ENCODE measurements at places on chromosomes 13 and 19.

GRCh38 chr13:41851351-41851750 is 109.6 kb downstream of the VWA8 start:
- no peak overlapping the region for H3K4me3 ChIP-seq
- H3K27me3 ChIP-seq = no peaks in the 10 kb centered on the region
- no peaks in the 10 kb centered on the region for H3K36me3 ChIP-seq
- no peak overlapping the region for H3K27ac ChIP-seq
- no peaks in the 10 kb centered on the region for H3K4me1 ChIP-seq

GRCh38 chr19:52570000-52570861 is at the start of gene ZNF701:
ZNF701 (plus strand) TSS chr19:52570287; CDS start chr19:52574148, 3,861 bp downstream.
- H3K4me3 ChIP-seq = peak within 1 kb of the TSS; percentile 78
- peaks cover 5% of the 10 kb centered on the region for H3K36me3 ChIP-seq
- DNase-seq = peak; percentile 97
- no peaks in the 10 kb centered on the region for H3K27me3 ChIP-seq
- H3K4me1 ChIP-seq = peaks cover 10% of the 10 kb centered on the region
- peak within 1 kb of the TSS; percentile 78 for H3K27ac ChIP-seq

DNA sequence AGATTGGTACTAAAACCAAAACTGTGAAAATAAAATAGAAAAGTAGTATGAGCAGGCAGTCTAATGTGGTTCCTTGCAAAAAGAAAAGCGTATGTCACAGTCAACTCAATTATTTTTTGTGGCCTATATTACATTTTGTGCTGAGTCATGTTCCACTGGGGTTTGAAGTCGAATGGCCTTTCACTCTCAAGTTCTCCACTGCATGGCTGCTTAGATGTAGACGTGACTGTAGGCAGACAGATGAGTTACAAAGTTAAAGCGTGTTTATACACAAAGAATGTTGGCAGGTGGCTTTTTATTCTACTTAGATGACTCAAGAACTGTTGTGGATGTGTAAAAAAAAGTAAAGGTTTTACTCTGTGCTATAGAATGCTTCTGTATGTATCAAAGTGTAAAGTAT is 133.9 kb downstream of the SLITRK6 start:
- no peaks in the 10 kb centered on the region for H3K36me3 ChIP-seq
- no peak for DNase-seq
- no peaks in the 10 kb centered on the region for H3K4me1 ChIP-seq
- no peak overlapping the region for H3K27ac ChIP-seq

GRCh38 chr13:33283195-33283911 is 2.2 kb downstream of the STARD13 start:
- H3K4me3 ChIP-seq = no peak overlapping the region
- no peaks in the 10 kb centered on the region for H3K36me3 ChIP-seq
- no peak for DNase-seq
- H3K4me1 ChIP-seq = no peaks in the 10 kb centered on the region

- H3K27me3 ChIP-seq = no peaks in the 10 kb centered on the region
- no peaks in the 10 kb centered on the region for H3K4me1 ChIP-seq
- no peak for DNase-seq
- no peak overlapping the region for H3K27ac ChIP-seq
- no peak overlapping the region for H3K4me3 ChIP-seq
Measured at GRCh38 chr13:73449252-73449651, 390.4 kb downstream of the KLF5 start.

GRCh38 chr19:42323852-42324654 is 1.4 kb upstream of the MEGF8 start:
- no peak for DNase-seq
- H3K4me1 ChIP-seq = peaks cover 6% of the 10 kb centered on the region
- no peak overlapping the region for H3K27ac ChIP-seq
- no peaks in the 10 kb centered on the region for H3K36me3 ChIP-seq

DNA sequence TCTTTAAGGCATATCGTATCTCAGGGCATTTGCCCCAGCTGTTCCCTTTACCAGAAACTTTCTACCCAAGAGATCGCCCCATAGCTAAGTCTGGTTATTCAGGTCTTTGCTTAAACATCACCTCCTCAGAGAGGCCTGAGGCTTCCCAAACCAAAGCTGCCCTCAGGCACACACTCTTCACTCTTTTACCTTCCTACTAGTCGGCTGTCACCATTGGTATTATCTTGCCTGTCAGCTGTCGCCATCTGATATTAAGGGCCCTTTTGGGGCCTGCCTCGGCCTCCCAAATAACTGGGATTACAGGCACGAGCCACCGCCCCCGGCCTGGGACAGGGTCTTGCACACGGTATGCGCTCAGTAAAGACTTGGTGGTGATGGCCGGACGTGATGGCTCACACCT is 1.0 kb downstream of the GADD45GIP1 start:
- H3K36me3 ChIP-seq = peaks cover 35% of the 10 kb centered on the region
- H3K27me3 ChIP-seq = no peaks in the 10 kb centered on the region
- peak overlapping the region; percentile 84 for H3K4me3 ChIP-seq
- no peak for DNase-seq
- peak overlapping the region; percentile 81 for H3K27ac ChIP-seq

DNA sequence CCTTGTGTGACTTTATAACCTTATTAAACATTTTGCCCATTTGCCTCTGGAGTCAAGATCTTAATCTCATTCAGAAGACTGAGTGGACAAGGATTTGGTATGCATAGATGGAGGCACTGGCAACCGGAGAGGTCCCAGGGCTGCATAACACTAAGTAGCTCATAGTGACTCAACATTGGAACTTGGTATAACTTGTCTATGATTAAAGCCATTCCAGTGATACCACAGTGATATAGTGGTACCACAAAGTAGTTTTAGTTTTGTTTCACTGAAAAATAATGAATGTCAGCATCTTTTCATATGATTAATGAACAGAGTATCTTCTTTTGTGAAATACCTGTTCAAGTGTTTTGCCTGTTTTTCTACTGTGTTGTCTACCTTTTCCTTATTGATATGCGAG is 26.4 kb downstream of the CDK8 start:
- H3K4me3 ChIP-seq = no peak overlapping the region
- H3K36me3 ChIP-seq = peaks cover 10% of the 10 kb centered on the region
- H3K27ac ChIP-seq = no peak overlapping the region
- no peaks in the 10 kb centered on the region for H3K27me3 ChIP-seq
- H3K4me1 ChIP-seq = no peaks in the 10 kb centered on the region

DNA sequence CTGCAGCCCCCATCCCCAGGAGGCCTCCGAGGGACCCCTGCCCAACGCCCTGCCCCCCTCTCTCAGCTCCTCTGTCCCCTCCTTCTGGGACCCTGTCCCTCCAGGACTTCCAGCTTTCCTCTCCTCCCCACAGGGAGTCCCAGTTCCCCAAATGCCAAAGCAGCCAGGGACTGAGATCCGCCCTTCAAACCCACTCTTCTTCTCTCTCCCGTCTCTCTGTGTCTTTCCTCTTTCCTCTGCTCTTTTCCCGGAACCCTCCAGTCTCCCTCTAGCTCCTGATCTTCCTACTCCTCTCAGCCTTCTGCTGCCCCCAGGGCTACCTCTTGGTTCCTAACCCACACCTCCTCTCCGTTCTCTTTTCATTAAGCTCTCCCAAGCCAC is 377 bp downstream of the CA11 start:
- H3K27me3 ChIP-seq = no peaks in the 10 kb centered on the region
- H3K4me1 ChIP-seq = peaks cover 21% of the 10 kb centered on the region
- DNase-seq = no peak
- H3K27ac ChIP-seq = peak overlapping the region; percentile 79
- peak overlapping the region; percentile 94 for H3K4me3 ChIP-seq

DNA sequence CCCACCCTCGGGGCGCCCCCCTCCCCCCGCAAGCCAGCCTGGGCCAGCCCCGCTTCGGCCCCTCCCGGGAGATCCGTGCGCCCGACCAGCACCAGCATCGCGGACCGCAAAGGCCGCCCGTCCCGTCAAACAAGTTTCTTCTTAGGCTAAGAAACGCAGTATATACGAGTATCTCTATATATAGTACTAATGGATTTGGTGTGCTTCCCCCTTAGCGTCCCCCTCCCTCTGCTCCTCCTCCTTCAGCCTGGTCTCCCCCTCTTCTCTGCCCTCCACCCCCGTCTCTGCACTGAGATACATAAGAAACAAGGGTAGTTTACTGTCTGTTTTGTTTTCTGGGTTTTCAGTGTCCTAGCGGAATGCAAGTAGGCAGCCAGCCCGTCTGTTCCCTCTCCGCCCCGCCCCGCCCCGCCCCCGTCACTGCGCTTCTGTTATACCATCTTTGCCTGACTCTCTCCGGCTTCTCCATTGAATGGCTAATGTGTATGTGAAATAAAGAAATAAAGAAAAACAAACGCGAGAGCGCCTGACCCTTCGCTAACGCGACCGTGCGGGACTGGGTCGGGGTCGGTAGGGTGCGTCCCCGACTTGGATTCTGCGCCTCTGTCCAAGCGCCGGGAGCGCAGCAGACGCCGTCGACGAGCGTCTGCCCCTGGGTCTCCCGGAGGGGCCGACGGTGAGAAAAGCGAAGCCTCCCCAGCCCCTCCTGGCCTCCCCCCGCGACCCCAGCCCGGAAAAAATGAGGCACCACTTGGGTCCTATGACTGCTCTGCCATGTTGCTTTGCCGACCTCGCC is 4.2 kb downstream of the LYL1 start:
- peak overlapping the region; percentile 82 for H3K27ac ChIP-seq
- H3K27me3 ChIP-seq = no peaks in the 10 kb centered on the region
- peak overlapping the region; percentile 74 for H3K4me3 ChIP-seq
- no peak for DNase-seq
- peaks cover 62% of the 10 kb centered on the region for H3K4me1 ChIP-seq

GRCh38 chr13:105207572-105208293 is 1327.7 kb downstream of the EFNB2 start:
- H3K27ac ChIP-seq = no peak overlapping the region
- no peaks in the 10 kb centered on the region for H3K36me3 ChIP-seq
- no peaks in the 10 kb centered on the region for H3K27me3 ChIP-seq
- DNase-seq = no peak
- H3K4me3 ChIP-seq = no peak overlapping the region
- no peaks in the 10 kb centered on the region for H3K4me1 ChIP-seq

DNA sequence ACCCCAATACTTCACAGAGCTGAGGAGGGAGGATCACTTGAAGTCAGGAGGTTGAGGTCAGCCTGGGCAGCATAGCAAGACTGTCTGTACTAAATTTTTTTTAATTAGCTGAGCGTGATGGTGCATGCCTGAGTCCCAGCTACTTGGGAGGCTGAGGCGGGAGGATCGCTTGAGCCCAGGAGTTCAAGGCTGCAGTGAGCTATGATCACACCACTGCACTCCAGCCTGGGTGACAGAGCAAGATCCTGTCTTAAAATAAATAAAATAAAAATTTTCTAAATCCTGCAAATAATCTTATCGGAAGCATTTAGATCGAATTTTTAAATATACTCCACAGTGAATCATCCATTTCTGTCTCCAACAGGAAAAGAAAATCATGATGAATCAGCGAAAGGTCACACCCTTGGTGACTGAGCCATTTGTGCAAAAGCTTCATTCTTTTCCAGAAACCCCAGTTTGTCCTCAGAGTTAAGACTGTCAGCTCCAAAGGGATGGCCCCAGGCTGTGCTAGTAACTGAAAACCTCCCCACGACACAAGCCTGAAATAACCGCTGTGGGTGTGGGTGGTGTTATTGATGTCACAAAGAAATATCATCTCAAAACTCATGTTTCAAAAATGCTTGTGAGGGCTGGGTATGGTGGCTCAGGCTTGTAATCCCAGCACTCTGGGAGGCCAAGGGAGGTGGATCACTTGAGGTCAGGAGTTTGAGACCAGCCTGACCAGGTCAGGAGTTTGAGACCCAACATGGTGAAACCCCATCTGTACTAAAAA is 167.6 kb downstream of the PTPRS start:
- DNase-seq = no peak
- H3K27me3 ChIP-seq = no peaks in the 10 kb centered on the region
- no peaks in the 10 kb centered on the region for H3K36me3 ChIP-seq
- H3K4me1 ChIP-seq = no peaks in the 10 kb centered on the region
- no peak overlapping the region for H3K4me3 ChIP-seq
- no peak overlapping the region for H3K27ac ChIP-seq

DNA sequence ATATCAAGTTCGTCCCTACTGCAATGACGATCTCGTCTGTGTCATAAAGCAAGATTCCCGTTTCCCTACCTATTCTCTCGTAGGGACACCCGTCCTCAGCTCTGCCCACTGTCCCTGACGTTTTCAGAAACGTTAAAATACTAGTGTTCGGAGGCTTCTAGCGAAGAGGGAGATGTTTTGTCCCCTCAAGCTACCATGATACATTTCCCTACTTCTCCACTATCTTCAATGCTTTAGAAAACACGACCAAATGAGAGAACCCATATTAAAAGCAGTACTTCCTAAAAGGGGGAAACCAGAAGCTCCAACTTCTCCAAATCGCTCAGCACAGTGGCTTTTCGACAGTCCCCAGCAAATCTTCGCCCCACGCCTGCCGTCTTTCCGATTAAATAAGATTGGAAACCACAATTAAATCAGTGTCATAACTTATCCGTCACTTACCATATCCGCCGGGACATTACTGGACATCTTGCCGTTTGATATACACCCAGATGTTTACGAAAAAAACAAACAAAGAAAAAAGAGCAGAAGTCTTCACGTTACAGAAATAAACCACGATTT is 1.3 kb downstream of the UBL3 start:
- peak overlapping the region; percentile 78 for H3K4me3 ChIP-seq
- H3K27ac ChIP-seq = peak overlapping the region; percentile 98
- no peaks in the 10 kb centered on the region for H3K27me3 ChIP-seq
- H3K4me1 ChIP-seq = peaks cover 11% of the 10 kb centered on the region
- H3K36me3 ChIP-seq = no peaks in the 10 kb centered on the region

DNA sequence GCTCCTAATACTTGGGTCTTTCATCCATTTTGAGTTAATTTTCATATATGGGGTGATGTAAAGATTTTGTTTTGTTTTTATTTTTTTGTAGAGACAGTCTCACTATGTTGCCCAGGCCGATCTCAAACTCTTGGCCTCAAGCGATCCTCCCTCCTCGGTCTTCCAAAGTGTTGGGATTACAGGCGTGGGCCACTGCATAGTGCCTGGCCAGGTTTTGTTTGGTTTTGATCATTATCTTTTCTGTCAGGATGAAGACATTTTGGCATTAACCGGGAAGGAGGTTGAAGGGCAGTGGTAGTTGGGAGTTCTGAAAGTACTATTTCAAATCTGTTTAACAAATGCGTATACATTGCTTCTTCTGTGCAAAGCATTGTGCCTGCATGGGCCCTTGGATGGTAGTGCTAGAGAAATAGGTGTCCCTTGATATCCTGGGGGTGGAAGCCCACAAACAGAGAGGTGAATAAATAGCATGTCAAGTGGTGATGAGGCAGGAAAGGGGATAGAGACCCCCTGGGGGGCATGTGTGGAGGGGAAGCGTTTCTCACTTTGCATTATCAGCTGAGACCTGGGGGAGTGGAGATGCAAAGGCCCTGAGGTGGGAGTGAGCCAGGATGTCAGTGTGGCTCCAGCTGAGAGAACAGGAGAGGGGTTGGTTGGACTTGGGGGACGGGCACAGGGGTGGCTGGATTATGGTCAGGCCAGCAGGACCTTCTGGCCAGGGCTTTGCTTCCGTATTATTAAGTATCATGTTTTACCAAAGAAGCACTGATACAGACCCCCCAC is 41.4 kb downstream of the GATAD2A start:
- no peaks in the 10 kb centered on the region for H3K27me3 ChIP-seq
- H3K4me1 ChIP-seq = peaks cover 79% of the 10 kb centered on the region

- no peak overlapping the region for H3K27ac ChIP-seq
- H3K4me3 ChIP-seq = no peak overlapping the region
- H3K36me3 ChIP-seq = no peaks in the 10 kb centered on the region
Measured at GRCh38 chr13:88908961-88909441, 1237.8 kb downstream of the SLITRK5 start.
